ENCODE measurements at places on chromosomes 2 and 18. TPM values are rescaled to one million over a fixed set of nuclear protein-coding genes. Genes with fewer than 3 reads are reported as not detected.

RAX gene
- polyA plus RNA-seq, result not detected

SRD5A2 gene
- polyA plus RNA-seq, result not detected

PRKRA gene
- 61.6 TPM for polyA plus RNA-seq

CCDC148 gene
- polyA plus RNA-seq, result not detected

MAP3K19 gene
- not detected for polyA plus RNA-seq
